Hematopoietic multipotent progenitor cell treated with erythropoietin and hydrocortisone succinate and interleukin-3 and kit ligand, for 6 days (in vitro differentiated cells): ENCODE measurements at places on chromosomes 1 and 21.

GRCh38 chr1:47160716-47161115, 23.5 kb downstream of the CYP4A22 start:
- DNase-seq = no peak

DNA sequence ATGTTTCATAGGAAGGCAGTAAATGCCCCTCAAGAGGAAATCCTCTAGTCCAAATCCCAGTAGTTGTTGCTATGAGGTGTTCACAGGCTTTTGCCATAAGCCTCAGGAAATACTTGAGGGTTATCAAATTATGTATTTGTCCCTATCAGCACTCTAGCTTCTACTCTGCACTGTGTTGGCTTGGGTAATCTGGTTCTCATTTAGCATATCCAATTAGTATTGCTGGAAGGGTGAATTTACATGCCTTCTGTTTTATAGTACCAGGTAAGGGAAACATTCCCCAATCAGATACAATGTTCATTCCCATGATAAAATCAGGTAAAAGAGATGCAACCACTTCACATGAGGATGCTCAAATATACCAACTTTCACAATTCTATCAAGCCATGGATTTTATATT, 211.2 kb downstream of the S1PR1 start:
- DNase-seq = no peak

GRCh38 chr1:154199563-154199879, 6.6 kb downstream of the CFAP141 start:
- DNase-seq = no peak

DNA sequence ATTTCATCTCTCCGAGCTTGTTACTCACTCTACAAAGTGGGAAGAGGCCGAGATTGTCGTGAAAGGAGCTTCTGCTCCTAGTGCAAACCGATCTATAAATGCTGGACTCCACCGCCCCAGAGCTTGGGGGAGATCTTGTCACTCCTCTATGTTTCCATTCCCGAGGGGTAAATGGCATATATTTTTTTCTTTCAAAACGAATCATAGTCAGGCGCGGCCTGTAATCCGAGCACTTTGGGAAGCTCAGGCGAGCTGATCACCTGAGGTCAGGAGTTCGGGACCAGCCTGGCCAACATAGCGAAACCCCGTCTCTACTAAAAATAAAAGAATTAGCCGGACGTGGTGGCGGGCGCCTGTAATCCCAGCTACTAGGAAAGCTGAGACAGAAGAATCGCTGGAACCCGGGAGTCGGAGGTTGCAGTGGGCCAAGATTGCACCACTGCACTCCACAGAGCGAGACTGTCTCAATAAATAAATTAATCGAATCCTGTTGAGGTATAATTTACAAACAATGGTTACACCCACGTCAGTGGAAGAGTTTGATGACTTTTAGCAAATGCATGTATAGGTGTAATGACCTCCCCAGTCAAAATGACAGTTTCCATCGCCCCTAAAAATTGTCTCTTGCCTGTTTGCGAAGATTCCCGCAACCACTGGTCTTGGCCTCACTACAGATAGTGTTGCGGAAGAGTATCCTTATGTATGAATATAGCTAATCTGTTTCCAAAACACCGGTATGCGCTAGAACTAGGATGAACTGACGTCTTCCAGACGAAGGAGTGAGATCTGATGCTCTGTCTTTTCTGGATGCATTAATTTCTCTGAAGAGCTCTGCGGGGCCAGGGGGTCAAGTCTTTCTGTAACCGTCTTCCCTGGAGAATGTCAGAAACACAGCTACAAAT, 840 bp upstream of the HEATR1 start:
- DNase-seq = no peak

- no peak for DNase-seq
These were observed 26.9 kb downstream of the ATP8B2 start for GRCh38 chr1:154352245-154352580.

DNA sequence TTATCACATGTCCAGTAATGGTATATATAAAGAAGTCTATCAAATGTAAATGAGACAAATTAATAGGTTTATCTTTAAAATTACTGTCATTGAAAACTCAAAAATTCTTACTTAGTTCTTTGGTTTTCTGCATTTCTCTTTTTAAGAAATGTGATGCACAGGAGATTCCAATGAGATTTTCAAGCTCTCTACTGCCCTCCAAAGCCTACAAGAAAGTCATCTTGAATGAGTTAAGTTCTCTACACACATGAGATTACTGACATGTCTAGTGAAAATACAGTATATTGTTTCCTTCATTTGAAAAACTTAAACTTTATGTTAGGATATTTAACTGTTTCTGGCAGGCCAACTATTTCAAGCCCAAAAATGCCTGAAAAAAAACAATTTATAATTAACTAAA, 68.8 kb downstream of the ITGB3BP start:
- DNase-seq = peak; percentile 32

DNA sequence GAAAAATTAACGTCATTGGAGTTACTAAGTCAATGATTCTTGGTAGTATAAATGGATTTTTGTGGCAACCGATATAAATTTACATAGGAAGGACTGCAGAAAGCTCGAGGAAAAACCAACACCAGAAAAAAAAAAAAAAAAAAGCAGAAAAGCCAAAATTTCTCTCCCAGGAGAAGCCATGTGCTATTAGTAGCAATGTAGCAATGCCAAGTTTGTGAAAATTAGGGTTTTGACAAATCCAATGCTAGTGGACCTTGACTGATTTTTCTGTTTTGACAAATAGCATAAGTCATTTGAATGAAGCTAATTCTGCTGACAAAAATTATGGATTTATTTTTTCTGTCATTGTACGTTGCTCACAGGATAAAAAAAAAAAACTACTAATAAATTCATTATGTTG, 1561.9 kb downstream of the MRPL39 start:
- DNase-seq = no peak

GRCh38 chr1:205332015-205332791, 10.7 kb upstream of the NUAK2 start:
- DNase-seq = no peak

GRCh38 chr1:158711098-158711497, 9.4 kb downstream of the OR6K3 start:
- DNase-seq = no peak

DNA sequence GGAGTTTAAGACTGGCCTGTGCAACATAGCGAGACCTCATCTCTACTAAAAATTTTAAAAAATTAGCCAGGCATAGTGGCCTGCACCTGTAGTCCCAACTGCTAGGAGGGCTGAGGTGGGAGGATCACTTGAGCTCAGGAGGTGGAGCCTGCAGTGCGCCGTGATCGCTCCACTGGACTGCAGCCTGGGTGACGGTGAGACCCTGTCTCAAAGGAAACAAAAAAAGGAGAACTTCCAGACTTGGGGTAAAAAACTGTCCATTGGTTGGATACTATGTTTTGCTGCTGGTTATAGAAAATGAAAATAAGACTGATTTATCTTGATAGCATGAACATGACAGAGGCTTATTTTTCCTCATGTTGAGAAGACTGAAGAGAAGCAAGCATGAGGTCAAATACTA, 79.4 kb downstream of the WDR4 start:
- no peak for DNase-seq

DNA sequence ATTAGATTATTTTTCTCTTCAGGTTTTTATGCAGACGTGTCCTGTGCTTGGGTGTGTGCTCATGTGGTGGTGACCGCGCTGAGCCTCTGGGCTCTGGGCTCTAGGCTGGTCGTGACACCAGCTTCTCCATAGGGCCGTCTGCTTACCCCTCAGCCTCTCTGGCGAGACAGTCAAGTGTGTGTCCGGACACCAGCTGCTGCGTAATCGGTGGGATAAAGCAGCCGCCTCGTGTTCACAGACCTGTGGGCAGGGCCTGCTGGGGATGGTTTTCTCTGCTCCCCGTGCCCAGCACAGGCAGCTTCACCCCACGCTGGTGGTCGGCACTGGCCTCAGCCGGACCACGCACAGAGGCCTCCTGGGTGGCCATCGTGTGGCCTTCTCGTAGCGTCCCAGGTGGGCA, 33.6 kb upstream of the DIP2A start:
- no peak for DNase-seq

GRCh38 chr21:36186081-36186480, 29.5 kb downstream of the DOP1B start:
- no peak for DNase-seq

DNA sequence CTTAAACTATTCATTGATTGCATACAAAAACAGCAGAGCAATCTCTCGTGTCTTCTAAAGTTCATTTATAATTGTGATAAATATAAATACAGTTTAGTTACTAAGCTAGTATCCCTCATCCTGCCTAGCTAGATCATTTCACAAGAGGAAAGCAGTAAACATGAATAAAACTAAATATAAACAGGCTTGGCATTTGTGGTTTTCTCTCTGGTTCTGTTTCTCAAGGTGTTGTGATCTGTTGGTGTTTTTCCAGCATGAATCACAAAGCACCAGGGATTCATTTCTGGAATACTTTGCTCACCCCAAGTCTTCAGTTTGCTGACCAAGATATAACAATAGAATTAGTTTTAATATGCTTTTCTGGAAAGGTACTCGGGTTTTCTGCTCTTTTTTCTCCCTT, 32.7 kb upstream of the GLIS1 start:
- no peak for DNase-seq

DNA sequence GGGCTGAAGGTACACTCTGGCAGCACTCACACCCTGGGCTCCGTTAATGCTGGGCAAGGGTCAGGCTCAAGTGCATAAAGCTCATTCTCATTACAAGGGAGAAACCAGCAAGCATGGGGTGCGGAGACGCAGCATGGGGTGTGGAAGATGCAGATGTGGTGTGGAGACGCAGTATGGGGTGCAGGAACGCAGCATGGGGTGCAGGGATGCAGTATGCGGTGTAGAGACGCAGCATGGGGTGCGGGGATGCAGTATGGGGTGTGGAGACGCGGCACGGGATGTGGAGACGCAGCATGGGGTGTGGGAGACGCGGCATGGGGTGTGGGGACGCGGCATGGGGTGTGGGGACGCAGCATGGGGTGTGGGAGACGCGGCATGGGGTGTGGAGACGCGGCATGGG, 390.7 kb downstream of the NPHP4 start:
- DNase-seq = no peak

- no peak for DNase-seq
These were observed 145.1 kb downstream of the CSMD2 start for GRCh38 chr1:34019741-34020552.

- DNase-seq = no peak
These were observed 27.3 kb downstream of the COL6A2 start for GRCh38 chr21:46124926-46125845.

DNA sequence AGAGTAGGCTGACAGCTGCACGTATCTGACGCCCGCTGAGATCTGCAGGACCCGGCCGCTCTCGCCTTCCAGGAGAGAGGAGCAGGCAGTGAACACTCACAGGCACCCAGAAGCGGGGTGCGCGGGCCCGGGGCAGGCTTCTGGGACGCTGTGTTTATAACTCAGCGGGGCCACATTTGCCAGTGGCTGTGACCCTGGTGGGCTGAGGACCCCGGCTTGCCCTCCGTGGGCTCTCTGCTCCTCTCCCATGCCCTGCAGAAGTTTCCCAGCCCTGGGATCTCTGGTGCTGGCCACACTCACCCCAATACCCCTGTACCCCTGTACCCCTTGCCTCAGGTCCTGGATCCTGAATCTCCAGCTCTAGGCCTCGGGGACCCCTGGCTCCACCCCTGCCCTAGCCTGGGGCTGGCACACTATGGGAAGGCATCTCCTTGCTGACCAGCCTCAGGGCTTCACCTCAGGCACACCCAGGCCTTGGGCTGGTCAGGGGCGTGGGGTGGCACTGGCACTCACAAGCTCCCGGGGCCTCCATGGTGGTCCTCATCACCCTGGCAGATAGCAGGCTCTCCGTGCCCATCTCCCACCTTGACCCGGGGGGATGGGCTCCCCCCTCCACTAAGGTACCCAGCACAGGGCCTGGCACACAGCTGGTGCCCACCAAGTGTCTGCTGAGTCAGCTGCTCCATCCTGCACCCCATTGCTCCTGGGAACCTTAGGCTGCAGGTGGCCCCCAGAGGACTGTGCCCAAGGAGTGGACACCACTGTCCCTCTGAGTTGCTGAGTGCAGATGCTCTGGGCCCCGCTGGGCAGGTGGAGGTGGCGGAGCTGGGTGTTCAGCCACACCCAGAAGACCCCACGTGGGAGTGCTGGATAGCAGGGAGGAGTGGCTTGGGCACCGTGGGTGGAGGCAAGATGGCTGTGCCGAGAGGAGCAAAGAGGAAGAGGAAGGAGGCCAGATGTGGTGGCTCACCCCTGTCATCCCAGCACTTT, 32.4 kb downstream of the MORN1 start:
- DNase-seq = no peak

DNA sequence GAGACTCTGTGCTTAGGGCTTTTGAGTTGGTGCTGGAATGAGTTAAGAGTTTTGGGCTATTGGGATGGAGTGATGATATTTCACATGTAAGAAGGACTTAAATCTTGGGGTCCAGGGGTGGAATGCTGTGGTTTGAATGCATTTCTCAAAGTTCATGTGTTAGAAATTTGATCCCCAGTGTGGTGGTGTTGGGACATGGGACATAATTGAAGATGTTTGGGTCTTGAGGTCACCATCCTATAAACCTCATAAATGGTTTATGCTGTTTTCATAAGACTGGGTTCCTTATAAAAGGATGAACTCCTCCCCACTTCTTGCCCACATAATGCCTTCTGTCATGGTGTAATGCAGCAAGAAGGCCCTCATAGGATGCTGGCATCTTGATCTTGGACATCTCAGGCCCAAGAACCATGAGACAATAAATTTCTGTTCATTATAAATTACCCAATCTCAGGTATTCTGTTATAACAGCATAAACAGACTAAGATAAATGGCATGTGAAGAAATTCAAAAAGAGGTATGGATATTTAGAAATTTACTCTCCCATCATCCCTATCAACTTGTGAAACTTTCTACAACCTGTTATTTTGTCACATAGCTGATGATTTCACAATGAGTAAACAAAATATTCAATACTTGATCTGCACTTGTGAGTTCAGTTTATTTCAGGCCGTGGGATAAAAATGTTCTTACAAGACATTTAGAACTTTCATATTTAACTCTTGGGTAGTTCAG, 48.0 kb upstream of the NEK7 start:
- DNase-seq = no peak

DNA sequence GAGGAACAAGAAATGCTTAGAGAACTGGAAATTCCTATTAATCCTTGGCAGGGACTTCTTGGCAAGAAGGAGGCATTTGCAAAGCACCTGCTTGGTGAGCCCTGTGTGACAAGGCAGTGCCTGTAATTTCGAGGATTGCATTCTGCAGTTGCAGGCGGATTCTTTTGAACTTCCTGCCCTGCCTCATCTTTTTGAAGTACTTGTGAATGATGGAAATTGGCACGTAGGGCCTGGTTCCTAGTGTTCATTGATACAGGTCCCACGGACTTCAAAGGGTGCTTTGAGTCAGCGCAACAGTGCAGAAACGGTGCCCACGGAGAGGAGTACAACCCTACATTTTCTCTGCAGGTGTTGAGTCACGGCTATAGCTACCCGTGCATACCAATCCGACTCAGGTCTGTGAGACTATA, 6.4 kb downstream of the HUNK start:
- no peak for DNase-seq

DNA sequence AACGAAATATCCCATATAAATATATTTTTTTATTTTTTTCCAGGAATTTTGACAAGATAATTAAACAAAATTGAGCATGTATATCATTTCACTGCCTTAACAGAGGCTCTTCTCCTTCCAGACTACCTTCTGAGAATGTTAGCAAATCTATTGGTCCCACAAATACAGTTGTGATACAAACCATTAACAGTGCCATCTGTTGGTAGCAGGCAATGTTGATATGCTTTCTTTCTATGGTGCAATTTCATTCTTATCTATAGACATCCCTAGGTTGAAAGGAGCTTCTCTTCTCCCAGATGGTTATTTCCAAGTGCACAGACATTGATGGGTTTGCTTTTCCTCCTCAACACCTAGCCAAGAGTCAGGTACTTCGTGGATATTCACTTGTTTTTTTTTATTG, 303.6 kb downstream of the USH2A start:
- peak; percentile 48 for DNase-seq

GRCh38 chr1:247110627-247111258, 6.6 kb upstream of the ZNF669 start:
- peak; percentile 41 for DNase-seq
